ENCODE measurements at places on chromosomes 13 and 19. TPM values are rescaled to one million over a fixed set of nuclear protein-coding genes. Genes with fewer than 3 reads are reported as not detected.

- no peak for ATAC-seq
Observed at GRCh38 chr13:35159041-35159440, 217.0 kb downstream of the NBEA start.

- ATAC-seq: no peak
Observed at GRCh38 chr13:112759827-112760226, 70.0 kb downstream of the ATP11A start.

DNA sequence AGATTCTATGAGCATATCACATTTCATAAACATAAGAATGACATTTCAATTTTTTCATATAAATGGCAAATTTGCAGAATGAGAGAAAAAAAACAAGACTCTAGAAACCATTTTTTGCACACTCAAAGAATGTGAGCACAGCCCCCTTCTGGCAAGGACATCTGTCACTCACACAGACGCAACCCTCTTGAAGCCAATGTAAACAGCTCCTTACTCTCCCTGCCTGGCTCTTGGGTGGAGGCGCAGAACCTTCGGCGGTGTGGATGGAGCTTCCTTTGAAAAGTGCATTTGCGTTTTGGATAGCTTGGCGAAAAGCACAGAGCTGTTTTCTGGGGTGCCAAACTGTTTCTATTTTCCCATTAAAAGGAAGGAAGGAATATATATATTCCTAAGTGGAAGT, 367.6 kb upstream of the TSHZ3 start:
- ATAC-seq: no peak

GRCh38 chr19:7904074-7905020, 670 bp downstream of the MAP2K7 start:
- ATAC-seq: peak; percentile 37

GRCh38 chr13:70613295-70613694, 505.0 kb upstream of the KLHL1 start:
- ATAC-seq: no peak

GRCh38 chr19:36106441-36106840, 4.5 kb upstream of the OVOL3 start:
- no peak for ATAC-seq

DNA sequence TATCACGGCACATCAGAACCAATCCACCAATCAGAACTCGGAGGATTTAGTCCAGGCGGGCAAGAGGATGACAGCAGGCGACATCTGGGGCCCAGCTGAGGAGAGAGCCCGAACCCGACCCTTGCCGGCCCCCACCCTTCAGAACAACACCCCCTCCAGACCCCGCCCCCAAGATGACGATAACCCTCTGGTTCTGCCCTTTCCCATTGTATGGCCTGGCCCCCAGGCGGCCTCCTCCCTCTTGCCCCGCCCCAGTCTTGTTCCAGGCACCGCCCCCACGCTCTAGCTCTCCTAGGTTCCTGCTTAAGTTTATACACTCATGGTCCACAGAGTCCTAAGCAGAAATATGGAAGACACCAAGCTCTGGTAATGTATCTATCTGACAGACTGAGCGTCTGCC, 2.8 kb upstream of the ZNF83 start:
- ATAC-seq: no peak

- no peak for ATAC-seq
Observed at GRCh38 chr19:45320997-45321775, 1.5 kb downstream of the CKM start.

Gene NKPD1
- total RNA-seq: 0.39 TPM

GRCh38 chr13:64164435-64164834, 2748.8 kb upstream of the PCDH20 start:
- no peak for ATAC-seq

Gene NCLN
- 38.3 TPM for total RNA-seq
